Omental fat pad (tissue), 4 donors: ENCODE measurements at places on chromosomes 16 and 17. TPM values are rescaled to one million over a fixed set of nuclear protein-coding genes. Genes with fewer than 3 reads are reported as not detected.

Gene NPIPB13
- total RNA-seq: 2.8 TPM

- DNase-seq: no peak
Observed at GRCh38 chr17:75922173-75922961, 17.7 kb upstream of the MRPL38 start.

DNA sequence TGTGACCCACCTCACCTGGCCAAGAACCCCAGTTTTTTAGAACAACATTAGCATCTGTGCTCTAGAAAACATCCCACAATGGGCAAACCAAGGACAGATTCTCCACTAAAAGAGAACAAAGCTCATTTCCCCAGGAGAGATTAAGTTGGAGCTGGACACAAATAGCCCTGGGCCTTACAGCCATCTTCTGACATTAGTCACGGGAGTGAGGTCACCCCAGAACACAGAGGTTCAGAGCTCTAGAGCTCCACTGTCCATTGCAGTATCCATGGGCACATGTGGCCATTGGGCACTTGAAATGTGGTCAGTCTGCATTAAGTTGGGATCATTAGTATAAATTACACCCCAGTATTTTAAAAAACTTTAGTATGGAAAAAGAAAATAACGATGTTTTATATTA, 47.6 kb upstream of the RBBP6 start:
- no peak for DNase-seq

DNA sequence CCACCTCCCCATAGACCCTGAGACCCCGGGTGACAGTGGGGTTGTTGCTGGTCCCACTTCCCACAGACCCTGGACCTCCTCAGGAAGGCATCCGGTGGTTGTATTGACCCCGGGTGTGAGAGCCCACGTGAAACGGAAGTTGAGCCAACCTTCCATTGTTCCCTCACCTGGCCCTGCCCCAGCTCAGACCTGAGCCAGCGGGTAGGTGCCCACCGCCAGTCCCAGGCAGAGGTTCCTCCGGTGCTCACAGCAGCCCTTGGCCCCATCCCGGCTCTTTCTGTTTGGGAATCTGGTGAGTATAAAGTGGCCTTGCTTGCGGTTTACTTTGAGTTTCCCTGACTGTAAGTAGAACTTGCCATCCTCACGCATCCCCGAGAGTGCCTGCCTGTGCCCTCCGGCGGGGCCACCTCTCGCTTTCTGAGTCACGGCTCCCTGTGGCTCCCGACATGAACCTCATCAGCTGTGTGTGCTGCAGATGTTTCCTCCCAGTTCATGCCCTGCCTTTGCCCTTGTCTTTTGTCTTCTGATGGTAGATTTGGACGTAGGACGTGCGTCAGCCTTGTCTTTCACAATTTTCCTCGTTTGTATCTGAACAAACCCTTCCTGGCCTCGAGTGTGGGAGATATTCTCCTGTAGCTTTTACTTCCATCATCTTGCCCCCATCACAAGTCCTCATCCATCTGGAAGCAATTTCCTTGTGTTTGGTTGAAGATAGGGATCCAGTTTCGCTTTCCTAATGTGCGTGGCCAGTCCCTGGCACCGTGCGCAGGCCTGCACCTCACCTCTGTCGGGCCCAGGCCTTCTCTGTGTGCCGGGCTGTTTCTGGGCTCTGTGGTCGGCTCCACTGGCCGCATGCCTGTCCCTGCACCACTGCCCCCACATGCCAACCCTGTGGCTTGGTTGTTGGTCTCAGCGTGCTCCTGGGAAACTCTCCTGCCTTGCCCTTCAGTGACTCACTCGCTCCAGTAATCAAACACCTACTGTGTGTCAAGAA, 76.0 kb downstream of the METRNL start:
- DNase-seq: peak; percentile 42

DNA sequence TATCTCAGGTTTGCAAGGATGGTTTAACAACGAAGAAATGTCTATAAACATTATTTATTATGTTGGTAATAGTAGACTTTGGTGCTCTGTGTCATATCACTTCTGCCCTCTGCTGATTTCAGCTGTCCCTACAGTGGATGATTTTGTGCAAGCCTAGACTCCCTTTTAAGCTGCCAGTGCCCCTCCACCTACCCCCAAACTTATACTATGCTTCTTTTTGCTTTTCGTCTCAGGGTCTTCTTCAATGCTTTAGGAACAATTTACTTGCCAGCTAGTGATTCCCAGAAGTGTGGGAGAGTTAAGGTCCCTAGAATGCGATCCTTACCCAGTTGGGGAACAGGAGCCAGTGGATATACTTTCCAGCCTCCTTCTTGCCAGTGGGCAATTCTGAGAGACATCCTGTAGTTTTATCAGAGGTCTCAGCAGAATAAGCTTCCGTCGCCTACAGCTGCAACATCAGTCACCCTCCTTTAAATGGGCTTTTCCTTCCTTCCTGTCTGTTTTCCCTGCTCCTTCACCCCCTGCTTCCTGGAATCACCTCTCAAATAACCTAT, 4.1 kb downstream of the ICAM2 start:
- DNase-seq: no peak
